ENCODE measurements at places on chromosomes 11 and 22.

DNA sequence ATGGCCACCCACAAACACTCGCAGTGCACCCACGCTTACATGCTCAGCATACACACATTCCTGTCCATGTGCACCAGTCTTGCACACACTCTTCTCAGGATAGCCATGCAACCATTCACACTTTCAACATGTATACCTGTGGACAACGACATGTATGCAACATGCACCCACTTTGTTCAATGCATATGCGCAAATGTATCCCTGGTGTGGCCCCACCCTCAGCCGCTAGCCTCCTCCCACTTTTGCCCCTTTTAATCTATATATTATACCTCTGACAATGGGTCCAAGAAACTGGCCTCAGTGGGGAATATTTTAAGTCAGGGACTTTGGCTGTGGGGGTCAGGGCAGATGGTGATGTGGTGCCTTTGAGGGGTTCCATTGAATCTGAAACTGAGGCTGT, 963 bp downstream of the INSC start:
- DNase-seq, result no peak

DNA sequence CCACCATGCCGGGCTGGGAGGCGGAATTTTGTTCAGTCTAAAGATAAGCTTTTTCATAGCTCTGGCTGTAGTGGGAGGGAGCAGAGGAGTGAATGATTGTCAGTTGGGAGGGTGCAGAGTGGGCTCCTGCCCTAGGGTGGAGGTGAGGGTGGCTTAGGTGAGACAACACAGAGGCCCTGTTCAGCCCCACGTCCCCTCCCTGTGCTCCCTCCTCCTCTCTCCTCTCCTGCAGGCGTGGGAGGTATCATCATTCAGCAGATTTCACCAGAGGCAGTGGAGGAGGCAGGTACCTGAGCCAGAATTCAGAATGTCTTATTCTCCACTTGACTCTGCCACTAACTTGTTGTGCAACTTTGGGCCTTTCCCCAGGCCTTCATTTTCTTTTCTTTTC, 1.7 kb upstream of the THRSP start:
- DNase-seq, result no peak

GRCh38 chr11:113722221-113722620, 16.1 kb upstream of the TMPRSS5 start:
- DNase-seq, result peak; percentile 87

GRCh38 chr22:44549701-44550100, 51.7 kb upstream of the RTL6 start:
- no peak for DNase-seq

GRCh38 chr22:43151251-43152002, at the start of gene TSPO:
TSPO (plus strand) TSS chr22:43151559; CDS start chr22:43159239, 7,680 bp downstream.
- DNase-seq, result peak; percentile 76

- no peak for DNase-seq
Measured at GRCh38 chr22:19784384-19785175, 24.0 kb downstream of the TBX1 start.

DNA sequence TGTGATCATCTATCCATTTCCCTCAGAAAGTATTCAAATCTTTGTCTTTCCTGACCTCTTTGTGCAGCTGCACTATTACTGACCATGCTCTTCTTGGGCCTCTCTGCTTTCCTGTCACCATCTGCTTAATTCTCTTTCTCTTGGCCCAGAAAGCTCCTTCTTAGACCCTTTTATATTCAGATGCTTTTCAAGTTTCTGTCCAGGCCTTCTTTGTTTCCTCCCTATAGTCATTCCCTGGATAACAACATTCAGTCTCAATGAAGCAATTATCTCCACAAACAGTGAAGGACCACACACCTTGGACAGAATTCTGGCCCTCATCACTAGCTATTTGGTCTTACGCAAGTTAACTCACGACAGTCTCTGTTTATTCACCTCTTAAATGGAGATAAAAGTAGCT, 89.7 kb downstream of the LARGE2 start:
- DNase-seq, result no peak

- no peak for DNase-seq
Measured at GRCh38 chr11:62242021-62242420, at the start of gene SCGB1D2. SCGB1D2 (plus strand) TSS chr11:62242239; CDS start chr11:62242308, 69 bp downstream.

DNA sequence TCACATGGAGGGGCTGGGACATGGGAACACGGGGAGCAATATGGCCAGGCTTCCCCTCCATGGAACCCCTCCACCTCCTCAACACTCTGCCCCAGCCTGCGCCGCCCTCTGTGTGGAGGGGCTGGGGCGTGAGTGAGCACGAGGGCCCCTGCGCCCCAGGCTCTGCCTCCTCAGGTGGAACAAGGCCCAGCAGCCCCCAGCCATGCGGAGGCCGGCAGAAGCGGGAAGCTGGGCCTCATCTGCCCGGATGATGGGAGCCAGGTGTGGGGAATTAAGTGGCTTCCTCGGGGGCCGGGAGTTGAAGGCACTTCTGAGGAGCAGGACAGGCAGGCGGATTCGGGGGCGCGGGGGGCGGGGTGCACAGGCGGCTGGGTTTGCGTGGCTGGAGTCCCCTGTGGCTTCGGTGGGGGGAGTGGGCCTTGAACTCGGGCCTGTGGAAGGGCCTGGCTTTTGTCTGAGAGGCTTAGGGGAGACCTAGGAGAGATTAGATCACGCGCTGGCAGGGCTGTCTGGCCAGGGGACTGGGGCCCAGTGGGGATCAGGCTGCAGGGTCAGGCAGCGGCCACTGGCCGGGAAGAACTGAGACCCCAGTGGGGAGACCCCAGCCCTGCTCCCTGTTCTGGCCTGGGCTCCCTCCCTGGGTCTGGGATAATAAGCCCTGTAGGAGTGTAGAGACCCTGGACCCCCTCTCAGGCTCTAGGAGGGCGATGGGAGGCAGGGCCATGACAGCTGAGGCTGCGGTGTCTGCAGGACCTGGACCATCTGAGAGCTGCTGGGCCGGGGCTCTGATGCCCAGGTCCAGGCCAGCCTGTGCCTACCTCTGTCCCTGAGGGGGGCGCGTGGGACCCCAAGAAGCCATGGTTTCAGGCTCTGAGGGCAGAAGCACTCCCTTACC, 13.3 kb downstream of the PRR33 start:
- DNase-seq, result no peak

- peak; percentile 87 for DNase-seq
Measured at GRCh38 chr11:47213950-47214565, 716 bp upstream of the DDB2 start.

- DNase-seq, result no peak
Measured at GRCh38 chr11:21414953-21415352, 745.6 kb downstream of the NELL1 start.

- DNase-seq, result peak; percentile 37
Measured at GRCh38 chr22:22201185-22201929, 43.2 kb upstream of the VPREB1 start.

DNA sequence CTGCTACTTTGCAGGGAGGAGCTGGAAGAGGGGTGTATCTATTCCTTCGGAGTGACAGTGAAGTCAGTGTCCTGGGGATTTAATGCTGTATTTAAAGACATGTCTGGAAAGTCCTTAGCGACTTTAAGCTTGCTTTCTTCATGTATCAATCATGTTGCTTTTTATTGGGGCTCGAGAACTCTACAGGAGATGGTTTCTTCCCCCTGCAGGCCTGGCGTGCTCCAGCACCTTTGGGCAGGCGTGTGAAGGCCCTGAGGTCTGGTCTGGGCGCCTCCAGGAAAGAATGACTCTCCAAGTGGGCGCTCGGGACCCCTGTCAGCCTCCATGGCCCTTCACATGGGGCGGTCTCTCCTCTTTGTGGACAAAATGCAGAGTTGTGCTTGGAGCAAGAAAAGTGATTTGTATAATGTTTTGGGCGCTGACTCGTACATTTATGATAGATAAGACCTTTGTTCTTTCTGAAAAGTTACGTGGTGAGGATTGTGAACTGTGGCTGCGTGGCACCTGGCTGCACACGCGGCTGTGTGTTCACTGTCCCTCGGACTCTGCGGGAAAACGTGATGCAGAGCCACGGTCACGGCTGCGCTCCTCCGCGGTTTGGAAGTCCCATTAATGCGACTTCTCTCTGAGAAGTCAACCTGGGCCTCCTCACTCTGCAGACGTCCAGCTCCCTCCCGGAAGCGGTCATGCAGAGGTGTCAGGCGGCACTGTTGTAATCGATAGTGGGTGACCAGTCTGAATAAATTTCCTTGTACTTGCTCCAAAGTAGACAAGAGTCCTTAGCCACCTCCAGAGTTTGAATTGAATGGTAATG, 282.5 kb downstream of the TBC1D22A start:
- no peak for DNase-seq

- no peak for DNase-seq
Measured at GRCh38 chr11:45774786-45775185, 30.2 kb upstream of the SLC35C1 start.

DNA sequence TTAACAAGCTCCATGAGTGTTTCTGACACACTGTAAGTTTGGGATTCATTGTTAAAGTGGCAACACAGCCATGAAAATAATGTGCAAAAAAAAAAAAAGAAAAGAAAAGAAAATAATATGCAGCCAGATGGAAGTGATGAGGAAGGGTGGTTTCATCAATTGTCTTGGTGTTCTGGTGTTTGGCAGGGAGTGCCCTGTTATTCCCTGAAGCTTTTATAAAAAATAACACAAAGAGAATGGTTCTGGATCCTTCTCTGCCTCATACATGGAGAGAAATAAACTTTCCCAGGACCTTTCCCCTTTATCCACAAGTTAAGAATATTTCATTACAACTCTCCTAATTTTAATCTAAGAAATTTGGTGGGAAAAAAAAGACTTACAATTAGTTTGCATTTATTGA, 16.7 kb downstream of the AMOTL1 start:
- no peak for DNase-seq

DNA sequence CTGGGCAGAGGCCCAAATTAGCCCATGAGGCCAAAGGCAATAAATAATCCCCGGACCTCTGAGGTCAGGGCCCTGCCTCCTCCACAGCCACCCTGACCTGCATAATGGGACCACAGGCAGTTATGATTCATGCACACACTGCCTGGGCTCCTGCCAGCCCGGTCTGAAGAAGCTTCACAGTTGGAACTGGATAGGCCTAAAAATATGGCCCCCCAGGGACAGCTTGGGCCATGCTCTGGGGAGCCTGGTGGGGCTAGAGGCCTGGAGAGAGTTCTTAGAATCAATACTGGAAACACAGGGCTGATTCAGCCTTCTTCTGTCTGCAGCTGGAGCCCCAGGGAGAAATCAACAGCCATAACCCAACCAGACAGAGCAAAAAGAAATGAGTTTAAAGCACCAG, 112.8 kb upstream of the CADM1 start:
- peak; percentile 60 for DNase-seq

DNA sequence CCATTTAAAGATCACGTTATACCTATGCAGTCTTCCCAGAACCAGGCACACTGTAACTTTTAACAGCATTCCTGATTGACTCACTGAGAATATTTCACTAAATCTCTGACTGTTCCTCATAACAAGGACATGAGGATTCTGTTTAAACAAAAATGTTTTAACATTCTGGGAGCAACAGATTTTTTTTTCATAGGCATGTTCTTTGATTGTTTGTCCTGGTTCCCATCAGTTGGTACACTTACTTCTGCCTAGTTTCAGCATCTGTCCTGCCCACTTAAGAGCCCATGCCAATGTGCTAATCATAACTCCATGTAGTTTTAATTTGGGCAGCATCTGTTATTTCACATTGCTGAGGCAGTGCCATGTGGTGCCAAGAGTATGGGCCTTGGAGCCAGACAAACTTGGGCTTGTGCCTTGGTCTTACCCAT, 138.5 kb upstream of the CTSC start:
- no peak for DNase-seq

DNA sequence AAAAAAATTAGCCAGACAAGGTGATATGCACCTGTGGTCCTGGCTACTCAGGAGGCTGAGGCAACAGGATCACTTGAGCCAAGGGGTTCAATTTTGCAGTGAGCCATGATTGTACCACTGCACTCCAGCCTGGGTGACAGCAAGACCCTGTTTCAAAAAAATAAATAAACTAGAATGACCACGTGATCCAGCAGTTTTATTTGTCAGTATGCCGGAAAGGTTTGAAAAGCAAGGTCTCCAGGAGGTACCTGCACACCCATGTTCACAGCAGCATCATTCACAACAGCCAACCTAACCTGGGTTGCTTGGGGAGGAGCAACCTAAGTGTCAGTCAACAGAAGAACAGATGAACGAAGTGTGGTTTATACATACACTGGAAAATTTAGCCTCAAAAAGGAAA, 78.7 kb upstream of the SEPTIN5 start:
- no peak for DNase-seq

- DNase-seq, result no peak
Measured at GRCh38 chr11:78595436-78596130, 20.9 kb upstream of the NARS2 start.

- DNase-seq, result no peak
Measured at GRCh38 chr11:60396799-60397198, 540 bp downstream of the MS4A14 start.

GRCh38 chr11:98710986-98711385, 309.8 kb upstream of the CNTN5 start:
- no peak for DNase-seq

- DNase-seq, result no peak
Measured at GRCh38 chr11:102389253-102389652, 42.2 kb downstream of the BIRC2 start.

DNA sequence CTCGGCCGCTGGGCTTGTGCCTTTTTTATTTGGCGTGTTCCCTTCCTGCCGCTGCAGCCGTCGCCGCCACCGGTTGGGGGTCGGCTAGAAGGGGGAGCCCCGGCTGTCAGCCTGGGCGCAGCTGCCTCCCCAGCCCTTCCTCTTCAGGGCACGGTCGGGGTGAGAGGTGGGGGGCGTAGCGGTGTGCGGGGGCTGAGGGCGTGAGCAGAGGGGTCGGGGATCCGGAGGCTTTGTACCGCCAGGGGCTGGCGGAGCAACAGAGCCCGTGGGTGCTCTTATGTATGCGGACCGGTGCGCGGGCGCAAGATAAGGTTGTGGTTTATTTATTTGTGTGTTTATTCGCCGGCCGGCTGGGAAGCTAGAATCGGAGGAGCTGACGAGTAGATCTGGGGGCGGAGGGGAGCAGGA, 477 bp downstream of the ZBTB16 start:
- DNase-seq, result no peak

- peak; percentile 14 for DNase-seq
Measured at GRCh38 chr11:88799771-88800500, 265.8 kb downstream of the GRM5 start.

DNA sequence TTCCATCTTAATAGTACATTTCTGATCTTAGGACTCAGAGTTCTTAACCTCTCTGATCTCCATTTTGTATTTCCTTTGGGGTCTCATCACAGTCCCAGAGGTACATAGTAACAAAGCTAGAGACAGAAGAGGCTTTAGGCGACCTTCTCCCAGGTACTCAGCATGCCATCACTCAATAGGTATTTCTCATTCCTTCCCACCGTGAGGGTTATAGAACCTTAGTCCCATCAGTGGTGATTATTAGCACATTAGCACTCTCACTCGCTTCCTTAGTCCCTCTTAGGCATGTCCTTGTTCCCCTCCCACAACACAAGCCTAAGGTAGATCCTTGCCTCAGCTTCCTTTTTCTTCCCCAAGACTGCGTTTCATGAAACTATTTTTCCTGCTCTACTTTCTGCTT, 14.7 kb downstream of the SWAP70 start:
- DNase-seq, result no peak

- DNase-seq, result no peak
Measured at GRCh38 chr22:24106385-24107381, 74.6 kb upstream of the SUSD2 start.

DNA sequence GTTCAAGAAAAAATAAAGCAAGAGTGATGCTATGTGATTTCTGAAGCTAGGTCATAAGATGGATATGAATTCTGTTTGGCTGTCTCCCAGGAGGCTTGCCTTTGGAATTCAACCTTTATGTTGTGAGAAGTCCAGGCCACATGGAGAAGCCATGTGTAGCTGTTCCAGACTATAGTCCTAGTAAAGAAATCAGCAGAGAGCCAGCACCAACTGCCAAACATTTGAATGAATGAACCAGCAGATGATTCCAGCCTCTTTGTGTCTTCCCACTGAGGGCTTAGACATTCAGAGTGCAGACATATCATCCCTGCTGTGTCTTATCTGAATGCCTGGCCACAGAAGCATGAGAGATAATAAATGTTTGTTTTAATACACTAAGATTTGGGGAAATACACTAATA, 1150.6 kb downstream of the DLG2 start:
- DNase-seq, result no peak

Data from COLO829 (cell line).